ENCODE measurements at places on chromosomes 1 and 21.

GRCh38 chr21:42232176-42232825, 13.4 kb downstream of the ABCG1 start:
- no peak for DNase-seq

- DNase-seq: no peak
Measured at GRCh38 chr1:59359325-59359724, 62.4 kb downstream of the FGGY start.

DNA sequence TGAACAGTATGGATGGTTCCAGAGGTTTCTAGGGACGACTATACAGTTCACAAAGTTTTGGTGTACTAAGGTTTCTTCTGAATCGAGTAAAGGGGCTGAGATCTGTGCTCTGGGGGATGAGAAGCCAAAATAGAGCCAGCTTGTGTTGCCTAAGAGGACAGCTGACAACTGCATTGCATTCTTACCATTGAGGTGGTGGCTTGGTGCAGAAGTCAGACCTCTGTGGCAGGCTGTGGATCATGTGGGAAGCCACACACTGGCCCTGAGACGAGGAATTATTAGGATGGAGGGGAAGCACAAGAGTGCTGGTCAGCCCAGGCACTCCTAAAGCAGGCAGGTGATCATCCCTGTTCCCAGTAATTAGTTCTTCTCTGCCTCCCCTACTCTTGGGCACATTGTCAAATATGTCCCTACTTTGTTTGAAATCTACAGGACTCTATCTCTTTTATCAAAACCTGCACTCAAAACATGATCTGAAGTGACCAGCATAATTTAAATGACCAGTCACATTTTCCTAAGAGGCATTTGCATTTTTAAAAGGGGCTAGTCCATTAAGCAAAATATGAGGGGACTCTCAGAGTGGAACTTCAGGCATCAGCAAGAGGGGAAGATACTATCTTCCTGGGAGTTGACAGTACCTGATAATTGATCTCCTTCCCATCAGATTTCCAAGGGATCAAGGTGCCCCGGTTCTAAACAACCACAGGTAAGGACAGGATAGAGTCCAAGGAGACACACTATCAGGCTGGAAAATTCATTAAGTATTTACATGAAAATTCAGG, at the start of gene FCRLB:
Gene FCRLB (plus strand): TSS at position 589 of the 782 bp plus-strand sequence. CDS start 1,129 bp downstream, outside the sequence.
- DNase-seq: no peak

DNA sequence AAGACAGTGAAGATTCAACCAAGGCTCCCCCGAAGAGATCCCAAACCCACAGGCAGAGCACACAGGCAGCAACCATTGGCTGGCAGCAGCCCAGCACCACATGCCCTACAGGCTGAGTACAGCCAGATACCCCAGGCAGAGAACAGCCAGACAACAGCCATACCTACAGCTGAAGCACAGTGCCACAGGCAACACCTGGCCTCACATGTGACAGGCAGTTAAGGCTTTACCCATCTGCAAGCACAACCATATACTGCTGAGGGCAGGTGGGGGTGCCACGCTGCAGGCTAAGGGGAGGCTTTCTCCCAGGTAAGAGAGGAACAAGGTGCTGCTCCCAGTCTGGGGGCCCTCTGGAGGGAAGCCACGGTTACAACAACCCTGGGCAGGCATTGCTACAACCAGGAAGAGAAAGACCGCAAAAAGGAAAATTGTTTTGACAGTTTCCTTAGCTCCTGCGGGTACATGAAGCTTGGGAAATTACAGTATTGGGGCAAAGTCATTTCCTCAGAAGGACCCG, 12.3 kb downstream of the CHIT1 start:
- DNase-seq: no peak

GRCh38 chr1:183711741-183712361, 58.7 kb upstream of the APOBEC4 start:
- DNase-seq: no peak

DNA sequence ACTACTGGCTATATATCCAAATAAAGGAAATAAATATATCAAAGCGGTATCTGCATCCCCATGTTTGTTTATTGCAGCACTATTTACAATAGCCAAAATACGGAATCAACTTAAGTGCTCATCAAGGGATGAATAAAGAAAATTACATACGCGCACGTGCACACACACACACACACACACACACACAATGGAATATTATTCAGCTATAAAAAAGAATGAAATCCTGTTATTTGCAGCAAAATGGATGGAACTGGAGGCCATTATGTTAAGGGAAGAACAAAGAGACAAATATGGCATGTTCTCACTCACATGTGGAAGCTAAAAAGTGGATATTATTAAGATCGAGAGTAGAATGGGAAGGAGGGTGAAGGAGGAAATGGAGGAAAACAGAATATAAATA, 20.2 kb downstream of the COPA start:
- no peak for DNase-seq

GRCh38 chr1:240776237-240776636, 164.3 kb upstream of the GREM2 start:
- DNase-seq: no peak

GRCh38 chr1:66535853-66536252, 1.9 kb downstream of the SGIP1 start:
- DNase-seq: no peak

DNA sequence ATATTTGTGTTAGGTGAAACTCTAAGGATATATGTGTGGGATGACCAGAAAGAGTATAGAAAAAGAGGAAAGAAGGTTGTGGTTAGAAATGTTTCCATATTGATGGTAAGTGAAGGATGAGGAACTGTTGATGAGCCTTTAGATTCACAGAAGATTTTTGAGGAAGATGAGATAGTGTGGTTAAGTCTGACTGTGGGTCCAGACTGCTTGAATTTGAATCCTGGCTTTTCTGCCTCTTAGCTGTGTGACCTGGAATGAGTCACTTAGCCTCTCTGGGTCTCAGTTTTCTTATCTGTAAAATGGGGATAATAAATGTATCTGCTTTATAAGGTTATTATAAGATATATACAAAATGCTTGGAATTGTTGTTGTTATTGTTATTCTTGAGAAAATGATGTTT, 27.5 kb downstream of the RGL1 start:
- DNase-seq: no peak

DNA sequence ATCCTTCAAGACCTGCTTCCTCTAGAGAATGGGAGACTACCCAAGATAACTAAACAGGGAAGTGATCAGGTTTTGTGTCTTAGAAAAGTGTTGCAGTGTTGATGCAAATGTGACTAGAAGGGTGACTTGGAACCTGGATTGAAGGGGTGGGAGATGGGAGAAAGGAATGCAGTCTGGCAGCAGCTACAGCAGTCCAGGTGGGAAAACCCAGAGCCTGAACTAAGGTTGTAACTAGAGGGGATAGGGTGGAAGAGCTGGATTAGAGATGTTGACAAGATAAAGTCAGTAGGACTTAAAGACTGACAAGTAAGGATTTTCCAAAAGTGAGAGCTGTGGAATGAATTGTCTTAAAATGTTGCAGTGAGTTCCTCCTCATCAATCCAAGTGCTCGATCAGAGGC, 7.1 kb upstream of the SHISA4 start:
- no peak for DNase-seq

DNA sequence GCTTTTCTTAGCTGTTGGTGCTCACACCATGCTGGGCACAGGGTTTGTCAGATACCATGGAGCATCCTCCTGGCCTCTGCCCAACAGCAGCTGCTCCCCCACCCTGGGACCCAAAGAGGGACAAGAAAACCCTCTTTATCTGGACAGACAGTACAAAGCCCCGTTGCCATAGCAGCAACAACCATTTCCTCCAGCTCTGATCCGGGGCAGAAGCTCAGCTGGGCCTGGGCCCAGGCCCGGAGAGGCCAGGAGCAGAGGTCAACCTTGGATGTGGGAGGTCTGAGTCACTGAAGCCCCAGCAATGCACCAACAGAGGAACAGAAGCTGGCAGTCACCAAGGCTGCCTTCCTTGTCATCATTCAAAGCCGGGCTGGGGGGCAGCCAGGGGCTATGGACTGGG, 228.4 kb upstream of the POU3F1 start:
- no peak for DNase-seq

GRCh38 chr1:185463433-185463832, 146.4 kb upstream of the IVNS1ABP start:
- DNase-seq: no peak

DNA sequence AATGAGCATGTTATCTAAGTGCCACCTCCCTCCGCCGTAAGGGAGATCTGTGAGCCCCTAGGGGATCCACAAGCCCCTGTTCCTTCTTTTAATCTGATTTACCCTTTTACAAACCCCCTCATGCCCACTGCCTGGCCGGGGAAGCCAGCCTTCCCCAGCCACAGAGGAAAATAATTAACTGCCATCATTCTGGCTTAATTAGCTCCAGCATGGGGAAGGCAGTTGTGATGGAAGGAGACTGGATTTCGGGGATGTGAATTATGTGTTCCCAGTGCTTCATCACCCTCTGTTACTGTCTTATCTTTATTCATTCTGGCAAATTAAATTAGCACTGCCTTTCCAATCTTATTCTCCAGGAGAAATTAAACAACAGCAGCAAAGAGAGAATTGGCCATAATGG, 135.8 kb downstream of the PTPRU start:
- DNase-seq: no peak

- no peak for DNase-seq
Measured at GRCh38 chr1:116954440-116954839, 44.7 kb downstream of the PTGFRN start.

- no peak for DNase-seq
Measured at GRCh38 chr1:73205294-73205973, 923.1 kb upstream of the NEGR1 start.

DNA sequence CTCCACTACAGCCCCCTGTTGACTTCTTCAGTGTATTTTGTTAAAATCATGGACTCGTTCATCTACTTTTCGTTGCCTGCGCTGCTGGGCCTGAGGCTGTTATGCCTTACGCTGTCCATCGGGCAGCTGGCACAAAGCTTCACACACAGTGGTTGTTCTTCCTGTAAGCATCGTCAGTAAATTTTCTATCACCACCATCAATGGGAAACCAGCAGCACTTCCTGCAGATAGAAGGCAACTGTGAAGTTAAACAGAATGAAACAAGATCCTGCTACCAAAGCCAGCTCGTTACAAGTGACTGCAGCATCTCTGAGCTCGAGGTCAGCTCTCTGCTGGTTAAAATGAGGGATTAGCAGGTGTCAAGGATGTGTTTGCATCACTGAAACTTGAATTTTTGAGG, 21.9 kb upstream of the PADI6 start:
- DNase-seq: no peak

DNA sequence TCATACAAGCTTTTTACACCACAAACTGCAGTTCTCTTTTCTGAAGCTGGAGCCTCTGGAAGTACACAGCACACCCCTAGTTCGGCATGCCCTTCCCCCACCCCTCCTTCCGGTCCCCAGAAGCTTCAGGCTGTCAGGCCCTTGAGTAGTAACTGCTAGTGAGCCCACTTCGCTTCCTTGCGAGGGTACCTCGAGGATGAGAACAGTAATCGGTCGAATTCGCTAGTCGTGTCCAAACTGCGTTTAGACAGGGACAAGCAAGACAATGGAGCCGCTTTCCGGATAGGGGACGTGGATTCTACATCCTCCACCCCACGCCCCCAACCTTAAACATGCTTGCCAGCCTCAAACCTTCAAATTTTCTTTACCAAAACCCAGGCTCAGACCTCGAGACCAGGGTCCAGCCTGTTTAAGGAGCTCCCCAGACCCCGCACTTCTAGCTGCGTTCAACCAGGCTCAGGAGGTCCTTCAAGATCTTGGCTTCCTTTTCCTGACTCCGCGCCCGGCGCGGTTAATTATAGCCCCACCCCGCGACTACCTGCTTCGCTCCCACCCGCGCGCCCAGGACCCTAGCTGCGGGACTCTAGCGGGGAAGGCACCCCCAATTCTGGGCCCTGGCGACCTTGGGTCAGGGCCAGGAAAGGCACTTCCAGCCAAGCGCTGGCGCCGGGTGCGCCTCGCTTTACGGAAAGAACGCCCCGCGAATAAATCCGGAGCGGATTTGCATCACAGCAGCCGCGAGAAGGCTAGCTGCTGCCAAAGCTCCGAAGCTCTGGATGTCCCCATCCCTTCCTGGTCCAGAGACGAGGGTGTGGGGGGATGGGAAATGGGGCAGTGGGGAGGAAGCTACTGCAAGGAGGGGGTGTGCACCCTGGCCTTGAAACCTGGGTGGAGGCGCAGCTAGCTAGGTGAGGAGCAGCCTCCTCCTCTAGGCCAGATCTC, 8.1 kb upstream of the TSPAN1 start:
- DNase-seq: peak; percentile 5

GRCh38 chr1:53521924-53522552, 62.8 kb downstream of the DMRTB1 start:
- DNase-seq: no peak

DNA sequence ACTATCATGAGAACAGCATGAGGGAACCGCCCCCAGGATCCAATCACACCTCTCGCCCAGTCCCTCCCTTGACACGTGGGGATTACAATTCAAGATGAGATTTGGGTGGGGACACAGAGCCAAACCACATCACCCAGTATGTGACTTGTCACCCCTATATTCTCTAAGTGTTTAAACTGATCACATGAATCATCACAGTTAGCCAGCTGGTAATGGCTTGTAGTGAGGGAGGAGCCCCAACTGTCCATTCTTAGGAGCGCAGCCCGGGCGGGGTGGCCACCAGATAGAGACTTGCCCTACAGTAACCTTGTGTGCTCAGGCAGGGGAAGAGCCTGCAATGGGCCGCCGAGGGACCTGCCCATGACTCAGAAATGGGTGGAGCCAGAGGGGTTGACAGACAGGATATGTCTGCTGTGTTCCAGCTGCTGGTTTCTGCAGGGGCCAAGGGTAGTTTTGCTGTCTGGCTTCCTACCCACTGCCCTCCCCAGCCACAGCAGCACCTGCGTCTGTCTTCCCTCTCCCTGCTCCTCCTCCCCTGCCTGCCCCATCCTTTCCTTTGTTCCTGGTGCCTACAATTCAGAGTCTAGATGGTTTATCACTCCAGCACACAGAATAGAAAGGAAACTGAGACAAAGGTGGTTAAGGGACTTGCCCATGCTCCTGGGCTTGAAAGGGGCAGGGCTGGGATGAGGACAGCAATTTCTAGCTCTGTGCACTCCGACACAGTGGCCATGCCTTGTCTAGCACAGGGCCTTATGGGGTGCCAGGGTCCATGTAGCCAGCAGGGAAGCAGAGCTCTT, 9.2 kb downstream of the ABCG1 start:
- DNase-seq: peak; percentile 88

GRCh38 chr1:57485643-57486042, 61.8 kb upstream of the DAB1 start:
- DNase-seq: no peak

DNA sequence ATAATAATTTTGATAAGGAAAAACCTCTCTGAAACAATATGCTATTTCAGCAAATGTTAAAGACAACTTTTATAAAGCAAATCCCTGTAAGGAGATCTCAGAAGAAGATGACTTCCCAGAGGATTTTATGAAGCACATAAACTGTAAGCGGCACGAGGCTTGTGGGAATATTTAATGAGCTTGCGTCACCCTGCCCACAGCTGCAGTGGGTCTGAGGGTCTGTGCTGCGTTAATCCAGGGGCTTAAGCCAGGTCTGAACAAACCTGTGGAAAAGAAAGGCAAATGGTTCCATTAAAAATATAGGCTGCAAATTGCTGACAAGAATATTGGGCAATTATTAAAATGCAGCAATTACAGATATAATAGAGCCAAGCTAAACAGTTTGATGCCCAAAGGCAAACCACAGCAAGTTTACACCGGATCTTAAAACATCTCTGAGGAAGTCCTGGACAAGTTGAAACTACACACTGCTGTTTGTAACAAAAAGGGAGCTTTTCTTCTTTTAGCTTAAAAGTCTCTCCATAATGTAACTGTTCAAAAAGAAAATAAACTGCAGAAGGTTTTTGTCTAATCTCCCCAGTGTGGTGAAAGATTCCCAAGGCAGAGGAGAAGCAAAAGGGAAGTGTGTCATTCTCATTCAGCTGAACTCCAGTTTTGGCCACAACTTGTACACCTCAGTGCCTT, 21.8 kb downstream of the TGFBR3 start:
- no peak for DNase-seq

Data from T-helper 9 cell (primary cell).